Amniotic epithelial cell (primary cell): ENCODE measurements at places on chromosomes 13 and 19.

DNA sequence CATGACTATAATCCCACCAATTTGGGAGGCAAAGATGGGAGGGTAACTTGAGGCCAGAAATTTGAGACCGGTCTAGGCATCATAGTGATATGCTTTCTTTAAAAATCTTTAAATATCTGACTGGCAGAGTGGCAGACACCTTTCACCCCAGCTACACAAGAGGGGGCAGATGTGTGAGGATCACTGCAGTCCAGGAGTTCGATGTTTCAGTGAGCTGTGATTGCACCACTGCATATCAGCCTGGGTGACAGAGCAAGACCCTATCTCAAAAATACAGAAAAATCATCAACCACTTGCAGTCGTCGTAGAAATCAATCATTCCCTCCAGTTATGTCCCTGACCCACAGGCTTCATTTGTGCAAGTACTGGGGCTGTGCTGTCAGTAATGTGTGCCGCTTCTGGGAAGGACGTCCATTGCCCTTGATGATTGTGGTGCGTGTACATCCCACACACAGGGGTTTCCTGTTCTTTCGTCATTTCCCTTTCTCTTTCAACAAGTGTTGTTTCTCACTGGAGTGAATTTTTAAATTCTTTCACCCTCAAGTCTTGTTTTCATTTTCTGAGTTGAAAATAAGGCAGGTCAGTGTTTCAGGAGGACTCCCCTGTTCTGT, 1.4 kb downstream of the LGALS14 start:
- no peak for DNase-seq

DNA sequence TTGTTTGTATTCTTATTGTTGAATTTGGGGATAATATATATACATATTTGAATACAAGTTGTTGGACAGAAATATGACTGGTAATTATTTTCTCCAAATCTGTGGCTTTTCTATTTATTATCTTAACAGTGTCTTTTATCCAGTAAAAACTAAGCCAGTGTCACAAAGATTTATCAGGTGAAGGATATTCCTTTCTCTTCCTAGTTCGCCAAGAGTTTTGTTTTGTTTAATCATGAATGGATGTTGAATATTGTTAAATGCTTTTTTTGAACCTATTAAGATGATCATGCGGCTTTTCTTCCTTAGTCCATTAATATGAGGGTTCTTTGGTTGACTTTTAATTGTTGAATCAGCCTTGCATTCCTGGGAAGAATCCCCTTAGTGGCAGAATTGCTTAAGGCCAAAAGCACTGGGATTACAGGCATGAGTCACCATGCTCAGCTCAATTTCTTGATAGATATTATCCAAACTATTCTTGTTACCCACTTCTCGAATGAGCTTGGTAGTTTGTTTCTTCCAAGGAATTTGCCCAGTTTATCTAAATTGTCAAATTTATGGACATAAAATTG, 53.3 kb downstream of the TEX26 start:
- peak; percentile 78 for DNase-seq

- no peak for DNase-seq
Measured at GRCh38 chr19:33134571-33135041, 2.7 kb downstream of the WDR88 start.

GRCh38 chr13:102680133-102680717, 14.6 kb downstream of the METTL21C start:
- DNase-seq = no peak

DNA sequence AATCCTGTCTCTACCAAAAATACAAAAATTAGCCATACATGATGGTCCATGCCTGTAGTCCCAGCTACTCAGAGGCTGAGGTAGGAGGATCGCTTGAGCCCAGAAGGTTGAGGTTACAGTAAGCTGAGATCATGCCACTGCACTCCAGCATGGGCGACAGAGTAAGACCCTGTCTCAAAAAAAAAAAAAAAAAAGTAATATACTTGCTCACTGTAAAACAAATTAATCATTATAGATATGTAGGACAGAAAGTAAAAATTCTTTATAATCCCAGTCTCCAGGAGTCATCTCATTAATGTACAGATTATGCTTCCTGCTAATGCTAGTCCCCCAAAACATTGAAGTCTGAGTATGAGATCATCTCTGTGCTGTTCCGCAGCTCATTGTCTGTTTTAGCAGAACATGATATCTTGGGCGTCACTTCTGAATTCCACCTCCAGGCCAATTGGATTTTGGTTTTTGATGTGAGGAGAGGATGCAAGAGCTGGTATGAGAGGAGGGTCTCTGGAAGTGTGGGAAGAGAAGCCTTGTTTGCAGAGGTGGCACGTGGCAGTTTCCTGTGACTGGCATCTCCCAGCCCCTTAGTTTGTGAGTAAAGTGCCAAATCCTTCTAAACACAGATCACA, 75.4 kb upstream of the NPAS1 start:
- DNase-seq = no peak

- peak; percentile 81 for DNase-seq
Measured at GRCh38 chr19:42433503-42434260, 6.5 kb upstream of the LIPE start.

GRCh38 chr13:113475911-113476310, 14.6 kb downstream of the DCUN1D2 start:
- DNase-seq = no peak

GRCh38 chr13:102697929-102698648, 3.2 kb upstream of the METTL21C start:
- no peak for DNase-seq

DNA sequence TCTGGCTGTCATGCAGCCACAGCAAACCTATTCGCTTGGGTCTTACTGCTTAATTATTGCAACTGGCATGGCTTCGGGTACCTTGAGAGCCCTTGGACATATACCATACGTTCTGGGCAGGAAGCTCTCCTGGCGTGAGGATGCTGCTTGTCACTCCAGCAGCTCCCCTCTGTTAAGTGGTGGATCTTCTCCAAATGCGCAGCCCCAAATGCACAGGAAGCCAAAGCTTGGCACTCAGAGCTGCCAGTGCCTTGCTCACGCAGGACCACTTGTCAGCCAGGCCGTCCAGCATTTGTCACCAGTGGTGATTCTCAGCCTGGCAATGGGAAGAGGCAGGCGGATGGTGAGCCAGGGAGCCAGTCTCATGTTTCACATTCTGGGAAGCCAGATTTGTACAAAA, 158.6 kb downstream of the KATNAL1 start:
- no peak for DNase-seq

- peak; percentile 32 for DNase-seq
Measured at GRCh38 chr19:12994701-12995595, at the start of gene NFIX. Gene NFIX (plus strand): TSS chr19:12995475. CDS start chr19:12995838, 363 bp downstream.

- DNase-seq = peak; percentile 67
Measured at GRCh38 chr19:10262771-10263170, 8.1 kb upstream of the ICAM1 start.

- DNase-seq = no peak
Measured at GRCh38 chr13:42600943-42601342, 27.0 kb downstream of the TNFSF11 start.

DNA sequence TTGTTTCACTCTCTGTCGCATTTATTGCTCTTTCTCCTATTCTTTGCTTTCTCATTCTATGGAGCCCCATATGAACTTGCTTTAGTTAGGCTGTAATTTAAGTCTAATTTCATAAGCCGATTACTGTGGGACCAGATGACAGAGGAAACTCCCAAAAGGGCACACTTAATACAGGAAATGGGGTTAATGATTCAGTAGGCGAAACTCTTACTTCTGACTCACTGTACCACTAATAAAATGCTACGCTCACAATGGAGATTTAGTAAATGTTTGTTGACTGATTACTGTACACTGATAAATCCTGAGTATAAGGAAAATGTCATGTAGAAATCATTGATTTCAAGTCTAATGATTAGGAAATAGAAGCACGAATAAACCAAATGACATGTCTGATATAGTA, 276.4 kb downstream of the KLF5 start:
- peak; percentile 80 for DNase-seq

GRCh38 chr13:109968876-109969577, 182.6 kb upstream of the IRS2 start:
- DNase-seq = peak; percentile 46

- DNase-seq = peak; percentile 11
Measured at GRCh38 chr13:34103854-34104253, 285.9 kb downstream of the RFC3 start.

DNA sequence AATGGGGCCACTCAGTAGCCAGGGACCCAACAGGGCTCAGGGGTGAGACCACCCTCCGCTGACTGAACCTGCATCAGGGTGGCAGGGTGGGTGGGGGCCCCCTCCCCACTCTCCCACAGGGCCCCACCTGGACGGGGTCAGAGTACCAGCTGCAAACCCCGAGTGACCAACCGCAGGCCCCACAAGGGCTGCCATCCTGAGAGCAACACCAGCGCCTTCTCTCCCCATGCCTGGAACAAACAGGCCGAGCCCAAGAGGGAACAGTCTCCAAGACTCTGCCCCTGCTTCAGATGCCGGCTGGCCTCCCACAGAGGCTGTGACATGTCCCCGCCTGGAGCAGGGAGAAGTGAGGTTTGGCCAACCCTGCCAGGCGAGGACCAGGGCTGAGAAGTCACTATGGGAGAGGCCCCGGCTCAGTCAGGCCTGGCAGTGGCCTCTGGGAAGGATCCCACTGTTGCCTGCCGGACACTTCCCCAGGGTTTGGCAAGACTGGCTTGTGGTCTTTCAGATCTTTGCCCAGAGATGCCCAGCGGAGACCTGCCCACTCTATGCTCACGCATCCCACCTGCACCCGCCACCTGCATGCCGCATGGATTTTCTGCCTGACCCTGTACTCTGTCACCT, 27.2 kb downstream of the MPND start:
- DNase-seq = no peak

GRCh38 chr13:101289764-101290163, 126.5 kb downstream of the NALCN start:
- DNase-seq = peak; percentile 87

- DNase-seq = no peak
Measured at GRCh38 chr13:27855381-27855780, 63.1 kb downstream of the GSX1 start.

DNA sequence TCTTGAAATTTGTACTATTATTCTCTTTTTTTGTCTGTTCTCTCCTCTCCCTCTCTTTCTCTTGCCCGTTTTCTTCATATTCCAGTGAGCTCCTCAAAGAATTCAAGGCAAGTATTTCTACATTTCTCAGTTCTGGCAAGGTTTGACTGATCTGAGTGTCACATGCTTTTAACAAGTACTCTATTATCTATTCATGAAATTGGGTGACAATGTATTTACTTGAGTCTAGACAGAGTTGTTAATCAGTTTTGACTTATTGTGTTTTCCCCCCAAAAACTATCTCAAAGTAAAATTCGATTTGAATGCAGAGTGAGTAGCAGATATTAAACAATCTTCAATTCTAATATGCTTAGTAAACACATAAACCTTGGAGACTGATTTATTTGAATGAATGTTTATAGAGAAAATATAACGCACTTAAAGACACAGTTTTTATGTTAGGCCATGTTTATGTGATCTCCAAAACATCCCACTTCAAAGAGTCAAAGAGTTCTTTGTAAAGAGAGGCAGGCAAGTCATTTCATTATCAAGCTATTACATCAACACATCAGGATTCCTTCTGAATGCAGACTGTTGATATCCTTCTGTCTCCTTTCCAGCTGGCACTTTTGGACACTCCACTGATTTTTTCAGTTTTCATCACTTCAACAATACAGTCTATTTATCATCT, 166.6 kb downstream of the SLITRK6 start:
- no peak for DNase-seq
